ENCODE measurements at places on chromosomes 5 and 9. TPM values are rescaled to one million over a fixed set of nuclear protein-coding genes. Genes with fewer than 3 reads are reported as not detected.

ANKRD33B gene
- total RNA-seq, result 13.8 TPM

GRM6 gene
- total RNA-seq, result not detected

HSD17B3 gene
- not detected for total RNA-seq

CCL28 gene
- total RNA-seq, result 10.0 TPM

DNA sequence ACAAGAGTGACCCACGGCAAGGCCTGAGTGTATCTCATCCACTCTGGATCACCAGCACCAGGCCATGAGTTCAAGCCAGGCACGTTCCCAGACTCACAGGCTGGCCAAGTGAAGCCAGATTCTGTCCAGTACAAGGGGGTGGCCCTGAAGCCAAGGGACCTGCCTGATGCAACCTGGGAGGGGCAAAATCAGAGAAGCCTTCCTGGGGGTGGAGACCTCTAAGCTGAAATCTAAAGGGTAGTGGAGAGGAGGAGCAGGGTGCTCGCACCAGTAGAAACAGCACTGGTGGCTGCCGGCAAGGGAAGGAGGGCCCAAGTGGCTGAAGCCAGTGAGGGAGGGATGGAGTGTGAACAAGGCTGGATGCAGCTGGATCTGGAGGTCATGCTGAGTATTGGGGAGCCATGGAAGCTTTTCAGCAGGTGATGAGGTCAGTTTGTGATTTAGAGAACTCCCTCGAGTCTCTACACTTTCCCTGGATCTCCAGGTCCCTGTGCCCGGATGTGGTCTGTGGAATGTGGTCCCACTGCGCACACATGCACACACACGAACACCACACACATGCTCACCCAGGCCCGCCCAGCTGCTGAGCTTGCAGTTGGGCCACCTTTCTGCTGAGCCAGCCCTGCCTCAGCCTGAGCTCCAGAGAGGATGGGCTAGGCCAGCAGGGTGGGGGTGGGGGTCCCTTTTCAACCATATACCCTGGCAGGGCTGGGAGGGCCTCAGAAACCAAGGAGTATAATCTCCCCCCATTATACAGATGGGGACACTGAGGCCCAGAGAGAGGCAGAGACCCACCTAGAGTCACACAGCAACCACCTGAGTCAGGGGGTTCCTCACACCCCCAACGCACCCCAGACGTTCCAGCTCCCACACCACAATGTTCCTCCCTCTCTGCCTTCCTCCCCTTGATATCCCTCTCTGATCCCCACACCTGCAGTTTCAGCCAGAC, 1.6 kb downstream of the PIP5KL1 start:
- peaks cover 30% of the 10 kb centered on the region for H3K4me1 ChIP-seq
- peak overlapping the region; percentile 19 for H3K27ac ChIP-seq
- H3K4me3 ChIP-seq, result no peak overlapping the region
- no peak for DNase-seq
- peaks cover 35% of the 10 kb centered on the region for H3K27me3 ChIP-seq

DNA sequence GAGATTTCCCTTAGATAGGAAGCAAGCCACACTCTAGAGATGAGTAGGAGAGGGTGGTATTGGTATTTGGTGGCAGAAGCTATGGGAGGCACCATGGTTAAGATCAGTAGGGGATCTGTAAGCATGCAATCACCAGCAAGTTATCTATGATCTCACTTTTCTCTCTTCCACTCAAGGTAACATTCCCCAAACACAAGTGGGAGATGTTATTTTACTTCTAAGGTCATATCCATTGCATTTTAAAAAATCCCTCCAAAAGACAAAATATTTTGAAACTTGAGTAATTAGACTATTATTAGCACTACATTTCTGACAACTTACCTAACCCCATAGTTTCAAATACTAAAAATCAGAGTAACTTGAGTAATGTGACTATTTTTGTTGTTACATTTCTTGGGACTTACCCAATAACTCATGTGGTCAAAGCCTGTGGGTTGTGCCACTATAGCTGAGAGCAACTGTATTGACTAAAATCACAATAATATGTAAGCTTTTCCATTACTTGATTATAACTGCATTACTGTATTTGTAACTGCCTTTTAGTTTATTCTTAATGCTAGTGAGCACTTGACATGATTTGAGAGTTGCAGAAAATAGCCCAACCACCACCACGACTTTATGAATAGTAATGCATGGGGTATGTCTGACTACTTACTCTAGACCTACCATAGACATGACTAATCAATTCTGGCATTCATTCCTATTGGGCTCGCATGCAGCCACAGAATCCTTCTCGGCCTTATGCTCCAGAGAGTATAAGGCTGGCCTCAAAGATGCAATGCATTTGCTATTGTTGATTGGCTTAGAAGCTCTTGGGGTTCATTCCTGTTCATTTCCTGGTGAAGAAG, 264.7 kb downstream of the TRIM32 start:
- H3K27me3 ChIP-seq, result no peaks in the 10 kb centered on the region
- no peak overlapping the region for H3K27ac ChIP-seq
- H3K36me3 ChIP-seq, result no peaks in the 10 kb centered on the region
- no peaks in the 10 kb centered on the region for H3K4me1 ChIP-seq
- no peak overlapping the region for H3K4me3 ChIP-seq
- DNase-seq, result no peak

DNA sequence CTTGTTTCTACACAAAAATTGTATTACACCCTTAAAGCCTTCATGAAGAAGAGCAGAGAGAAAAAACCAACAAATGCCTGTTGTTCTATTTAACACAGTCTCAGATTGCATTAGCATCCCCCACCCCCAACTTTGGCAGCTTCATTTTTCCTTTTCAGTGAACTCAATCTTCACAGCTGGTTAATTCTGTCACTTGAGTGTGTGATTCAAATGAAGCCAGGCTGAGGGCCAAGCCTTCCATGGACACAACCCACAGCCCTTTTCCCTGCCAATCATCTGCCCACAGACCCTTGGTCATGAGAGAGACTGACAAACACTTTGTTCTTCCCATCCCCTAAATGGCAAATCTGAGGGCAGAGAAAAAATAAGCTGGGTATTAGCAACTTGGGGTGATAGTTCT, 217.5 kb upstream of the NMUR2 start:
- no peaks in the 10 kb centered on the region for H3K27me3 ChIP-seq
- no peaks in the 10 kb centered on the region for H3K4me1 ChIP-seq
- no peaks in the 10 kb centered on the region for H3K36me3 ChIP-seq
- H3K27ac ChIP-seq, result no peak overlapping the region
- DNase-seq, result no peak
- no peak overlapping the region for H3K4me3 ChIP-seq

DNA sequence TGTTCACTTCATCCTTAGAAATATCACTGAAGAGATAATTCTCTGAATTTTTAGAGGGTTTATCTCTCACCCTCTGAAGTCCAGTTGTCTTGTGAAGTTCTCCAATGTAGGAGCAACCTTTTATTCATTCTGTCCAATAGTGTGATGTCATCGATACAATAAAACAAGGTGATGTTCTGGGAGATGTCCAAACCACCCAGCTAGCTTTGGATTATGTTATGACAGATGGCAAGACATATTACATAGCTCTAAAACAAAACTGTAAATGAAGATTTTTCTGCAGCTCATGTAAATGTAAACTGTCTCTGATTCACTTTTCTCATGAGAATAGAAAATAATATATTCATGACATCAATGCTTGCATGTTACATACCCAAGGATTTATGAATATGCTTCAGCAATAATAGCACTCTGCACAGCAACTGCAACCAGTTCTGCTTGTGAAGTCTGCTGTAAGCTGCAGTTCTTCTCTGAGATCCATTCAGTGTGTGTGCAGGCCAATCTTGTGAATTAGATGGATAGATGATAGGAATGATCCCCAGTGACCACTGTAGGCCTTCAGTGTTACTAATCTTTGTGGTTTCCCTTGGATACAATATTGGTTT, 172.6 kb upstream of the CDH12 start:
- H3K4me3 ChIP-seq, result no peak overlapping the region
- no peaks in the 10 kb centered on the region for H3K27me3 ChIP-seq
- no peak overlapping the region for H3K27ac ChIP-seq
- H3K36me3 ChIP-seq, result no peaks in the 10 kb centered on the region

DNA sequence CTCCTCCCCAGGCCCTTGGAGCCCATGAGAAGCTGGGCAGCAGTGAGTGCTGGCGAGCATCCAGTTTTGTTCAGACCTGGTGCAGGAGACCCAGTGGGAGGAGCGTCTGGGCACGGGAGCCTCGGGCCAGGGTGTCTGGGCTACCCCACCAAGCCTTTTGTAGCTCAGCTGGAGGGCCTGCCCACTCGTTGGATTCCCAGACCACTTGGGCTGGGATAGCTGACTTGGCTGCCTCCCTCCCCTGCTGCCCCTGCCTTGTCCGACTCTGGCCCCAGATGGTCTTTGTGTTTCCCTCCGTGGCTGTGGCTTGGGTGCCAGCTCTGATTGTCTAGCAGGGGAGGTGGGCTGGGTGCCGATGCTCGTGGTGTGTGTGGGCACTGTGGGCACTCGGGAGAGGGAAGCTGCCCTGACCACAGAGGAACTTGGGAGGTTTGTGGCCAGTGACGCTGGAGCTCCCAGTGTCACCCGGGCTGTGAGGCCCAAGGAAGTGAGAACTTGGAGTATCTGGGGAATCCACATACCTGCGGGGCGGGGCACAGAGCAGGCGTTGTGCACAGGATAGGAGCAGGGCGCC, 47.3 kb downstream of the WNK2 start:
- no peak overlapping the region for H3K27ac ChIP-seq
- peaks cover 40% of the 10 kb centered on the region for H3K27me3 ChIP-seq
- no peaks in the 10 kb centered on the region for H3K36me3 ChIP-seq
- H3K4me1 ChIP-seq, result peaks cover 10% of the 10 kb centered on the region
- no peak for DNase-seq

DNA sequence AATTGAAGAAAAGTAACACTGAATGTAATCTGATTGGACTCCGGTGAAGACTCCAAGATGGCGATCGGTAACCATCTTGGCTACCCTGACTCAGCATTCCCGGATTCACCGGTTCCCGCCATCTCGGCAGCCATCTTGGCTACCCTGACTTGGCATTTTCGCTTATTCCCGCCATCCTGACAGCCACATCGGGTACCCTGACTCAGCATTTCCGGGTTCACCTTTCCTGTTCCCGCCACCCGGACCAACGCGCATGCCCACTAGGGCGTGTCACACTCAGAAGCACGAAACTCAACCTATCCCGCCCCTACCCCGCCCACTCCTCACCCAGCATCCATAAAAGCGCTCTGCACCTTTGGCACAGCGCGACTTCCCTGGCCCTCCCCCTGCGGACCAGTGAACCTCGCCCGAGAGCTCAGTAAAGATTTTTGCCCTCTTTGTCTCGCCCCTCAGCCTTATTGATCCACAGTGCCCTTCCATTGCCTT, 17.2 kb downstream of the SPTLC1 start:
- peak; percentile 77 for DNase-seq
- peaks cover 66% of the 10 kb centered on the region for H3K4me1 ChIP-seq
- peak overlapping the region; percentile 76 for H3K27ac ChIP-seq
- H3K36me3 ChIP-seq, result peaks cover 61% of the 10 kb centered on the region
- no peaks in the 10 kb centered on the region for H3K27me3 ChIP-seq
- no peak overlapping the region for H3K4me3 ChIP-seq

DNA sequence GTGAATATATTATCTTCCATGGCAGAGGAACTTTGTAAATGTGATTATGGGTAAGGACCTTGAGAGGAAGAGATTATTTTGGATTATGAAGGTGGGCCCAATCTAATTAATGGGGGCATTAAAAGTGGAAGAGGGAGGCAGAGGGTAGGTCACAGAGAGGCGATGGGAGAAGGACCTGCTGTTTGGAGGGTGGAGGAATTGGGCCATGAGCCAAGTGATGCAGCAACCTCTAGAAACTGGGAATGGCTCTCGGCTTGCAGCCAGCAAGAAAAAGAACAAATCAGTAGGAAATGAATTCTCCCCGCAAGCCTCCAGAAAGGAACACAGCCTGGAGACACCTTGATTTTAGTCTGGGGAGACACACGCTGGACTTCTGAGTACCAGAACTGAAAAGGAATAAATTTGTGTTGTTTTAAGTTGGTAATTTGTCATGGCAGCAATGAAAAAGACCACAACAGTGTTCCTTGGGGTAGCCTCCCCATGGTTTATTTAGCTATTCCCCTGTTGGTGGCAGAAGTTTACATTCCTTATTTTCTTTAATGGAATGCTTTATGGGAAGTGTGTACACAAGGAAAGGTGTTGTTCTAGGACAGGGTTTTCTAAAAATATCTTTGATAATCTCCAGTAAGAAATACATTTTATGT, 103.6 kb downstream of the HSPA4 start:
- no peak for DNase-seq
- no peak overlapping the region for H3K27ac ChIP-seq
- no peak overlapping the region for H3K4me3 ChIP-seq
- H3K27me3 ChIP-seq, result peaks cover 3% of the 10 kb centered on the region
- H3K36me3 ChIP-seq, result no peaks in the 10 kb centered on the region

GRCh38 chr5:168328814-168329213, 37.4 kb downstream of the WWC1 start:
- H3K4me3 ChIP-seq, result no peak overlapping the region
- H3K36me3 ChIP-seq, result no peaks in the 10 kb centered on the region
- peaks cover 20% of the 10 kb centered on the region for H3K27me3 ChIP-seq
- H3K4me1 ChIP-seq, result no peaks in the 10 kb centered on the region

DNA sequence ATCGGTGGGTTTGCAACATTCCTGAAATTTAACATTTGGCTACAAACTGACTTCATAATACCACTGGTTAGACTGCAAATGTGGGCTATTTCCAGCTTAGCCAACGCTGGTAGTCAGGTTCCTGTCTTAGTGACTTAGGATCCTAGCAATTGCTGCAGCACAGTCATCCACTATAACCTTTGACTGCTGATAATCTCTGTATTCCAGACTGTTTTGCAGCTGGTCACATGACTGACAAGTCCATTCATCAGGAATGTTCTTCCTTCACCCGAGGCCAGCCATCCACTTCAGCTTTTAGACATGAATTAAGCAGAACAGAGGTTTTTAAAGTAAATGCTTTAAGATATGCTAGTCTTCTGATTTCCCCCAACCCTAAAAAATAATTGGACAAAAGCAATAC, 425.9 kb upstream of the MPDZ start:
- no peaks in the 10 kb centered on the region for H3K36me3 ChIP-seq
- no peak for DNase-seq
- H3K4me3 ChIP-seq, result no peak overlapping the region
- H3K27ac ChIP-seq, result no peak overlapping the region

GRCh38 chr5:163758283-163758711, 252.9 kb downstream of the MAT2B start:
- no peaks in the 10 kb centered on the region for H3K4me1 ChIP-seq
- no peaks in the 10 kb centered on the region for H3K27me3 ChIP-seq
- no peak overlapping the region for H3K4me3 ChIP-seq
- no peak for DNase-seq
- no peaks in the 10 kb centered on the region for H3K36me3 ChIP-seq
- H3K27ac ChIP-seq, result no peak overlapping the region

GRCh38 chr9:76658510-76659231, 105.6 kb upstream of the PCA3 start:
- H3K36me3 ChIP-seq, result no peaks in the 10 kb centered on the region
- peaks cover 3% of the 10 kb centered on the region for H3K27me3 ChIP-seq
- H3K4me1 ChIP-seq, result peaks cover 63% of the 10 kb centered on the region
- H3K4me3 ChIP-seq, result no peak overlapping the region
- no peak for DNase-seq

All from activated CD8-positive, alpha-beta memory T cell treated with anti-CD3 and anti-CD28 coated beads, Interleukin-2, amount 10 ng/mL, durations not matched to agents 7 days and 5 days (primary cell).